ENCODE measurements at places on chromosomes 7 and 10.
A peak's percentile ranks its signal among the peaks of the same experiment; 100 is the strongest.

DNA sequence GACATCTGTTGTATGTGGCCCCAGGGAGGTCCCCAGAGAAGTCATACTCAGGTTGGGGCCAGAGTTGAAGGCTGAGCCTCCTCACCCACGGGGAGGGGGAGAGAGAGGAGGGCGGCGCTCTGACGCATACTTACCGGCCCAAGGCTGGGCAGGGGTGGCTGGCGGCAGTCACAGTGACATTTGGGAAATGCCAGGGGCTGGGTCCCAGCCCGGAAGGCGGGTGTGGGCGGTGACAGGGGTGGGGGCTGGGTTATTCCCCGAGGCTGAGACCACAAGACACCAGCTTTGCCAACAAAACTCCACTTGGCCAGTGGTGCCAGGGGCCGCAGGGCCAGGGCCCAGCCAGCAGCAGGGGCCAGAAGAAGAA, 41.1 kb downstream of the RASGEF1A start:
- no peak for DNase-seq

- DNase-seq: peak; percentile 93
These were observed 11.9 kb upstream of the LRRC27 start for GRCh38 chr10:132319853-132320653.

DNA sequence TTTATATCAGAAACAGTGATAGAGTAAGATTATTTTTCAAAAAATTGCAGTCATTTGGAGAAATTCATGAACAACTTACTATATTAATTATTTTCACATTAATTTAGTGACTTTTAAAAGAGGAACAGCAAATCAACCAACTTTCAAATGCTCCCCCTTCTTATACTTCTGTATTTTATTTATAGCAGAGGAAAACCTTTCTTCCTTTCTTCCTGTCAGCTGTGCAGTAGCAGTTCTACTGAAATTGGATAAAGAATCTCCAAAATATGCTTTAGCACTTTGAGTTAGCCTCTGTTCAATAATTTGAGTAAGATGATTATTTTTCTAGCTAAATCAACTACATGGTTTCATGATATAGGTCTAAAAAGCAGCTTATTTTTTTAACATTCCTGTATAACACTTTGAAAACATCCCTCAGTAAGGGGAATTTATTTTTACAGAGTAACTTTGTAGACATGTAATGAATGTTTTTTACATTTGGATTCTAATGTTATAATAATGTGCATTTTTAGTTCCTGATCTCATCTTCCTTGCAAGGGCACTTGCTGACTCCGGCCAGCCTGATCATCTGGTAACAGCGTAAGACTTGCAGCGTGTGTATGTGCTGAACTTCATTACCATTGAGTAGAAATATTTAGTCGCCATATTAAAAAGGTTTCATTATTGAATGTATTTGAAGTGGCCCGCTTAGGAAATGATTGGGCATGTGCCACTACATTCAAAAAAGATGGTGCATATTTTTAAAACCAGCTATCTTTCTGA, 158.3 kb upstream of the HDAC9 start:
- no peak for DNase-seq

GRCh38 chr7:70288781-70289456, 690.6 kb downstream of the AUTS2 start:
- DNase-seq: peak; percentile 72

- DNase-seq: peak; percentile 28
These were observed at the start of gene PLAU for GRCh38 chr10:73910764-73911552. Gene PLAU (plus strand): TSS chr10:73911132. CDS start chr10:73911556, 424 bp downstream.

DNA sequence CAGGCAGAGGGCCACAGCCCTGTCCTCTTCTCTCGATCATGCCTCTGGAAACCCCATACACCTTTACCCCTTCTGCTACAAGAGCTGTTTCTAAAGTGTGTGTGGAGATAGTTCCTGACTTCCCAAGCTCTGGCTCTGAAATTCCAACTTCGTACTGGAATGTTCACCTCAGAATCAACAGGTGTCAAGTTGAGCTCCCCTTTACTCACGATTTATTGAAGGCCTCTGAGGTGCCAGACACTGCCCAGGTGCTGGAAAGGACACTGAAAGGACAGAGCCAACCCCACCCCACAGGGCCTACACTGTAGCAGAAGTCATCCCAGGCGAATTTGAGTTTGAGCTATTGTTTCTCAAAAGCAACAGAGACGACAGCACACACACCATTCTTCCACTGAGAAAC, 209.9 kb upstream of the FRMD4A start:
- DNase-seq: no peak

DNA sequence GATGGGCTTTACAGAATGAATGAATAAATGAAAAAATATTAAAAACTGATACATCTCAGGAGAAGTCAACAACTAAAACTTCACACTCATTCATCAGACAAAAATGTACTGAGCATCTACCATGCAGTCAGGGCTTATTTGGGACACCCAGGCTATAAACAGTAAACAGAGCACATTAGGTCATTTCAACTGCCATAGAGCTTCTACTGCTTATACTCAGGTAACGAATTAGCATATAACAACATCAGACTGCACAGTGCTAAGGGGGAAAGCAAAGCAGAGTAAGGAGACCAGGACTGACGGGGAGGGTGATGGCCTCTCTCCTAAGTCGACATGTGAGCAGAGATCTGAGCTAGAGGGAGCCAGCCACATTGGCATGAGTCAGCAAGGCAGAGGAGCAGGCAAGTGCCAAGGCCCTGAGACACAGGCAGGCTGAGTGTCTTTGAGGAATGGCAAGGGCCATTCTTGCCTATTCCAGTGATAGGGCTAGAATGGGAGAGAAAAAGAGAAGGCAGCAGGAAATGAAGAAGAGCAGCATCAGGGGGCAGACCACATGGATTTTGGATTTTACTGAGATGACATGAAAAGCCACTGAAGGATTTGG, 528.9 kb downstream of the PARD3 start:
- DNase-seq: peak; percentile 24

DNA sequence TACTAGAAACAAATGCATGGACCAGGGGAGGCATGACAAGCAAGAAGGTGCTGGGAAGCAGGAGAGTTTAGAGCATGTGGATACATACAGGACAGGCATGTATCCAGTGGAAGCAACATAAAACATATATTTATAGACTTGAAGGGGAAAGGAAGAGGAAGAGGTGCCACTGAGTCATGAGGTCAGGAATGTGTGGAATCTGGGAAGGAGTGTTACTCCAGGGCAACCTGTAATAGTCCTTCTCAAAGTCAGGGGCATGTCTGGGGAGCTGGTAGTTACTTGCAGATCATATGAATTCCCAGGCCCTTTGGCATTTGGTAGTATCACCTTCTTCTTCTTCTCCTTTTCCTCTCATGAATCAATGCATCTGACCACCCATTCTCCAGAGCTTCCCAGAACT, 246.6 kb downstream of the XPNPEP1 start:
- no peak for DNase-seq

GRCh38 chr7:137081321-137082093, 213.1 kb downstream of the CHRM2 start:
- DNase-seq: peak; percentile 80

- no peak for DNase-seq
These were observed 53.3 kb downstream of the TRIM24 start for GRCh38 chr7:138513344-138513871.

DNA sequence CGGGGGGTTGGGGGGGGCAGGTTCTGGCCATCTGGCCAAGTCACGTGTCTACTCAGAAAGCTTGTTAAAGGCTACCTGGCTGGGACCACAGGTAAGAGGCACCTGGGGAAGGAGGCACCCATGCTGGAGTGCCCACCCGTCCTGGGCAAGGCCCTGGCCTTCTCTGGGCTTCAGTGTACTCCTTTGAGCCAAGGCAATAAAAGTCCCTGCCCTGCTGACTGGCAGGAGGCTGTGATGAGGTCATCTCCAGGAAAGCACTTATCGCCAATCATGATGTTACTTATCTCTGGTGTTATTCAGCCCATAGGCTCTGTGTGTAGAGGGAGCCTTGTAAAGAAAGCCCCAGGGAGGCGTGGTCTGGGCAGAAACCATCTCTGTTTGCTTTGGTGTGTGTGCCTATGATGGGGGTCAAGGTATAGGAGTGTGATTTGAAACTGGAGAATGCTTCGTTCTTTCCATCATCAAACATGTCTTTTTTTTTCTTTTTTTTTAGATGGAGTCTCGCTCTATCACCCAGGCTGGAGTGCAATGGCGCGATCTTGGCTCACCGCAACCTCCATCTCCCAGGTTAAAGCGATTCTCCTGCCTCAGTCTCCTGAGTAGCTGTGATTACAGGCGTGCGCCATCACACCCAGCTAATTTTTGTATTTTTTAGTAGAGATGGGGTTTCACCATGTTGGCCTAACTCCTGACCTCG, 2.5 kb upstream of the CLDN4 start:
- peak; percentile 37 for DNase-seq

- DNase-seq: no peak
These were observed 75.3 kb downstream of the CALN1 start for GRCh38 chr7:72336632-72337389.

DNA sequence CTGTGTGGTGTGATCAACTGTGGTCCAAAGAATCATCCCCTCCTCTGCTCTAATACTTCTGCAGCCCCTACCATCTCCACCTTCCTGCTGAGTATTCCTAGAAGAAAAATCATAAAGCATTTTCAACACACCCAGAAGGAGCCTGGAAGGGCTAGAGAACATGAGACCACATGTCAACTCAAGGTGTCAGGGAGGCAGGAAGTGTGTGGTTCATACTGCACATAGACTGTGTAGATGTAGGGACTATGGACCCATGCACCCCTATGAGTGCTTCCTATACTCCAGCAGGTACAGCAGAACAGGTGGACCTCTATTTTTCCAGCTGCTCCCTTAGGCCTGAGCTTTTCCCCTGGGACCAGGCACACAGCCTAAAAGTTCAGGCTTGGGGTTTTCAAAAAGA, 2.6 kb upstream of the ZNF746 start:
- DNase-seq: no peak

DNA sequence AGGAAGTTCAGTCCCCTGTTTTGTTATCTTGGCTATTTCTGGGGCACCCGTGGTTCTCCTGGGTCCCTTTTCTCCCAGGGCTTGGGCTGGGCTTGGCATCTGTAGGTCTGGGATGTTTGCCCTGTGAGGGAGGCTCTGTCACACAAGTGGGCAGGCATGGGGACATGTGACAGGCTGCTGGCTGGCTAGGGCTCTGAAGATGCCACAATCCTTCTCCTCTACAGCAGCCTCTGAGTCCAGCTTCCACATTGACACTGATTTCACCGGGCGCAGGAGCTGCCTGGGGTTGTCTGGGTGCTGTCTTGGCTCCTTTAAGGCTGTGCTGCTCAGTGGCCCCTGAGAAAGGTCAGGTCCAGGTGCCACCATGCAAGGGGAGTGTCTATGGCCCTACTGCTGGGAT, 37.4 kb upstream of the ZNF716 start:
- no peak for DNase-seq

DNA sequence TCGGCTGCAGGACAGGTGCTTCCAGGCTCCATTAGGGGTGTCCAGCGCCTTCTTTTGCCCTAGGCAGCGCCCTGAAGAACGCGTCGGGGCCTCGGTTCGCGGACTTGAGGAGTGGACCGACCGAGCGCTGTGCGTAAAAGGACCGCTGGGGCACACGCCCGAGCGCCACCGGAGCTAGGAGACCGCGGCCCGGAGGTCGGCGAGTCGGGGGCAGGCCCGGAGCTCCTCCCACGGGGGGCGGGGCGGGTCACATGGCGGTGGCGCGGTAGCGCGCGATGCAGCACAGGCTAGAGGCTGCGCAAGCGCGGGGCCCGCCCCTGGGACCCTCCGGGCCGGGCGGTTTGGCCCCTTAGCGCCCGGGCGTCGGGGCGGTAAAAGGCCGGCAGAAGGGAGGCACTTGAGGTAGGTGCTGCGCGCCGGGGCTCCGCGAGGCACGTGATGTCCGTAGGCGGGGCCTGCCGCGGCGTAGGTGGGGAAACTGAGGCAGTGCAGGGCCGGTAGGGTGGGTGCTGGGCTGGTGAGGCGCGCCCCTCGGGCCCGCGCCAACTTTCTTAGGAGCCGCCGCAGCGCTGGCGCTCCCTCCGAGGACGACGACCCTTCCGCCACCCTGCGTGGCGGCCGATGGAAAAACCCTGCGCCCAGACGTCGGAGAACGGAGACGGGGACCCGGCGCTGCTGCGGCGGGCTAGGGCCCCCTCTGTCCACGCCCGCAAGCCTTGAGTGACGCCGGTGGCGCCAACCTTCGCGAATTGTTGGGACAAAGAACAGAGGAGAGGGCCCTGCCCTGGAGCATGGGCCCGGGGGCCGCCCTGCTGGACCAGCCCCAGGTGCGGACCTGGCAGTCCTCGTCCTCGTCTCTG, at the start of gene PRXL2A:
Gene PRXL2A, plus strand, starts transcription at position 310 of the 860 bp plus-strand sequence. CDS start 11,917 bp downstream, outside the sequence.
- peak; percentile 11 for DNase-seq

- DNase-seq: no peak
These were observed 380.3 kb upstream of the LRGUK start for GRCh38 chr7:133746847-133747246.

DNA sequence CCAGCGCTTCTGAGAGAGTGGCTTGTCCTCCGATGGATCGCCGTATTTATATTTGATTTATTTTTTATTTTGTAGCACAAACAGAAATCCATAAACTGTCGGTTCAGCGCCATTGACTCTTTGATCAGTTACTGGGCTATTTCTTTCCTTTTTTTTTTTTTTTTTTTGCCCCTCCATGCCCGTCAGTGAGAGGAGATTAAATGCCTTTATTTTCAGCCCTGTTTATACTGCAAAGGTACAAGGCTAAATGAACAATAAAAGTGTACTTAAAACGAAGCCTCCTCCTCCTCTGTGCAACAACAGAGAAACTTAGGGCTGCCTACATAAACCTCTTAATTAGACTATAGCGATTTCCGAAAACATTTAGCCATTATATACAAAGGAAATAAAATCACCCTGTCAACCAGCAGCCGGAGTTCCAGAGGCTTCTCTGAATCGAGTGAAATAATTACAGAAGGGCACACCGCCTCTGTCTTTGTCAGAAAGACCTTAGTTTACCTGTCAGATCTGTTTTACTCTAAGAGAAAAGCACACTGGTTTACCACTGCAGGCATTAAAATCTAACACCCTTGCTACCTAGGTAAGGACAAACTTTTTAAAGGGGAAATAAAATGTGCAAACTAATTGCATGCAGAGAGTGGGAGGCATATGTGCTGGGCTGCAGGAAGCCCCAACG, 3.5 kb downstream of the EBF3 start:
- no peak for DNase-seq

- peak; percentile 11 for DNase-seq
These were observed 76.8 kb upstream of the FAM180A start for GRCh38 chr7:135825406-135825805.

DNA sequence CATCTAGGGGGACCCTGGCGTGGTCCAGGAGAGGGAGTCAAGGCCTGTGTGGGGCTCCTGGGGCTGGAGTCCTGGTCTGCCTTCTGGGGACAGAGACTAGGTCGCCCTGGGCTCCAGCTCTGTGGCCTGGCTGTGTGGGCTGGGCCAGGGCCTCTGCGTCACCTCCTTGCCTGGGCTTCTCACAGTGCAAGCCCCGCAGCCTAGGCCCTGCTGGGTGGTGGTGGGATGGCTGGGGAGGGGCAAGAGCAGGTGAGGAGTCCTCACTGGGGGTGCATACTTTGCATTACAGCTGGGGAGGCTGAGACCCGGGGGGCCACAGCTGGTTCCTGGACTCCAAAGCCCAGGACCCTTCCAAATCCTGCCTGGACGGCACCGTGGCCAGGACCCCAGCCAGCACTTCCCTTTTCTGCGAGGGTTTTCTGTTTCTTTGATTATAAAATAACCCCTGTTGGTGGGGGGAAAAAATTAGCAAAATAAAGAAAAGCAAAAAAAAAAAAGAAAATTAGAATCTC, 23.5 kb downstream of the PWWP2B start:
- no peak for DNase-seq

- no peak for DNase-seq
These were observed 85.6 kb downstream of the MICU1 start for GRCh38 chr10:72540193-72540807.

Data from AG08395 (cell line).